Mesendoderm (in vitro differentiated cells): ENCODE measurements at places on chromosomes 7 and 10.
A peak's percentile ranks its signal among the peaks of the same experiment; 100 is the strongest.

DNA sequence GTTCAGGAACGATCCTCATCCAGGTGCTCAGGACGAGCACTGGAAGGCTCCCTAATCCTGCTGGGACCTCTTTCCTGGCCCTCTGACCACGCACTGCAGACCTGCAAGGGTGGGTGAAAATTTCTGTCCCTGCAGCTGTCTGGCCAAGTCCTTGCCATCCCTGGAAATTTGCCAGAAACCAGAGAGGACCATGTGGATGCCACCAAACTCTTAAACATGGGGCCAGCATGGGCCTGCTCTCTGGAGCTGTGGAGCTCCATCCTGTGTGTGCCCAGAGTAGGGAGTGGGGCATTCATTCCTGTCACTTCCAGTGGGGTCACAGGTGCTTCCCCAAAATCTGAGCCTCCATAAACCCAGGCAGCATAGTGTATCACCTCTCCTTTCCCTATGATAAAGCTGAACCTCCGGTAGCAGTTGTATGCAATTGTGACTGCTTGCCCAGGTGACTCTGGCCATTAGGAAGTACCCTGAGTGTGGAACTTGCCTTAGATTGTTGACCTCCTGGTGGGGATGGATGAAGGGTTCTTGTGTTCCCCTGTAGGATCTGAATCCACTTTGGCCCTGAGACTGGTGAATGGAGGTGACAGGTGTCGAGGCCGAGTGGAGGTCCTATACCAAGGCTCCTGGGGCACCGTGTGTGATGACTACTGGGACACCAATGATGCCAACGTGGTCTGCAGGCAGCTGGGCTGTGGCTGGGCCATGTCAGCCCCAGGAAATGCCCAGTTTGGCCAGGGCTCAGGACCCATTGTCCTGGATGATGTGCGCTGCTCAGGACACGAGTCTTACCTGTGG lies 57.1 kb downstream of the DMBT1 start:
- DNase-seq = no peak

- no peak for DNase-seq
Measured at GRCh38 chr10:24446739-24447138, 237.8 kb downstream of the KIAA1217 start.

- DNase-seq = no peak
Measured at GRCh38 chr7:132560105-132560504, 16.2 kb downstream of the PLXNA4 start.

GRCh38 chr7:2032030-2032875 lies 200.5 kb downstream of the MAD1L1 start:
- peak; percentile 61 for DNase-seq

DNA sequence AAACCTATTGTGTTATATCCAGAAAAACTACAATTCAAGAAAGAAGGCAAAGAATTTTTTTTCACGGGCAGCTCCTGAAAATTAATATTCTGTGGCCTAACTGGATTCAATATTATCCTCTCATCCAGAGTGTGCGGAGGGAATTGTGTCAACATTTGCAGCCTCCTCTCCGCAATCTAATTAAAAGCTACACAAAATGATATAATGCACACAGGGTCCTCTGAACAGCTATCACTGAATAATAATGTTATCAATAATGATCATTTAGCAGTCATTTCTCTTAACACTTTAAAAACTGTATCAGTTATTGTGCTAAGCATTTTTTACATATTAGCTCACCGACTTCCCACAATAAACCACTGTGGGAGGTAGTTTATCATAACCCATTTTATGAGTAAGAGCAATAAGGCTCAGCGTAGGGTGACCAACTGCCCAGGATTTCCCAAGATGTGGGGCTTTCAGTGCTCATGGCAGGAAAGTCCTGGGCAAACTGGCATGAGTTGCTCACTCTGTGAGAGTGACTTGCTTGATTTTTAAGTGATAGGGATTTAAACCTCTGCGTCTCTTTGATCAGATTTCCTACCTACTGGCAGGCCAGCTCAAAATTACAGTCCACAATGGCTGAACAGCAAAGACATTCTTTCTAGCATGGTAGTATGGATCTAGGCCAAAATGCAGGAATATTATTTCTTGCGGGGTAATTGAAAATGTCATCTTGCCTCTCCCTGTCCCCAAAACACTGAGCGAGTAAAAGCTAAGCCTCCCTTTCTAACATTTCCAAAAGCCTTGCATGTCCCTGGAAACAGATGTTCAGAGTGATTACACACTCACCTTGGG lies 65.7 kb downstream of the AOAH start:
- no peak for DNase-seq

- no peak for DNase-seq
Measured at GRCh38 chr7:41822259-41822817, 119.4 kb upstream of the INHBA start.

DNA sequence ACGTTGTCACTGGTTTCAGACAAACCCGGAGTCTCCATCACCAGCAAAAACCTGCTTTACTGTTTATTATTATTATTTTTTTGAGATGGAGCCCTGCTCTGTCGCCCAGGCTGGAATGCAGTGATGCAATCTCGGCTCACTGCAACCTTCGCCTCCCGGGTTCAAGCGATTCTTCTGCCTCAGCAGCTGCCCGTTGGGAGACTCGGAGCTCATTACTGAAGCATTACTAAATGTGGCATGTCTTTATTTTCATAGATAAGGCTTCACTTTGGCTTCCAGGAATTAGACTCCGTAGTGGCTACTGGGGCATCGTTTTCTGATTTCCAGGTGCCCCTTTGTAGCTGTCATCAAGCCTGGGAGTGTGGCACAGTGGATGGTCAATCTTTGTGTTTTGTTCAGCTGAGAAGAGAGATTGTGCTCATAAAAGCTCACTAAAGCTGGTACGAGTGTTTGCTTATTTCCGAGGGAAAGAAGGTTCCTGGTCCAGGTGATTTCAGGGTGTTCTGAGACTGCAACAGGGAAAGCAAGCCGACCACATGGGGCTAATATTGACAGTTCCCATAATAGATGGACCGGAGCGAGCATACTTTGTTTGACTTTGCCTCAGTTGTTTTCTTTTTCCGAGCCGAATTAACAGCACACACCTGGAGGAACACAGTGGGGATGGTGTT lies 163.1 kb downstream of the CAMK1D start:
- no peak for DNase-seq

DNA sequence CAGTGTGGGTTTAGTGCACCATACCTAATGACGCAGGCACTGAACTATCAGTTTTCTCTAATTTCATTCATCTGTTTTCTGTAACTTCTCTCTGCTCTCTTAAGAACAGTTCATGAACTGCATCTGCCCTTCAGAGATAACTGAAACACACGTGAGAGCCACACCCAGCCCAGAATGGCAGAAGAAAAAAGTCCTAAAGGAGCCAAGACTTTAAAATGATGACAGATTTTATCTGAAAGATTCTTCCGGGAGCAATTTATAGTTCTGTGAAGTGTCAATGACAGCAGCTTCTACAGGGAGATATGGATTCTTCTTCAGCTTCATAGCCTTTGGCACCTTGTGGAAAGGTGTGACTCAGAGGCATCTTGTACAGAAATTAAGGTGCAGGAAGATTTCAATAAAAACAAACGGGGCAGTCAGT lies 211.5 kb upstream of the SLC26A5 start:
- no peak for DNase-seq

DNA sequence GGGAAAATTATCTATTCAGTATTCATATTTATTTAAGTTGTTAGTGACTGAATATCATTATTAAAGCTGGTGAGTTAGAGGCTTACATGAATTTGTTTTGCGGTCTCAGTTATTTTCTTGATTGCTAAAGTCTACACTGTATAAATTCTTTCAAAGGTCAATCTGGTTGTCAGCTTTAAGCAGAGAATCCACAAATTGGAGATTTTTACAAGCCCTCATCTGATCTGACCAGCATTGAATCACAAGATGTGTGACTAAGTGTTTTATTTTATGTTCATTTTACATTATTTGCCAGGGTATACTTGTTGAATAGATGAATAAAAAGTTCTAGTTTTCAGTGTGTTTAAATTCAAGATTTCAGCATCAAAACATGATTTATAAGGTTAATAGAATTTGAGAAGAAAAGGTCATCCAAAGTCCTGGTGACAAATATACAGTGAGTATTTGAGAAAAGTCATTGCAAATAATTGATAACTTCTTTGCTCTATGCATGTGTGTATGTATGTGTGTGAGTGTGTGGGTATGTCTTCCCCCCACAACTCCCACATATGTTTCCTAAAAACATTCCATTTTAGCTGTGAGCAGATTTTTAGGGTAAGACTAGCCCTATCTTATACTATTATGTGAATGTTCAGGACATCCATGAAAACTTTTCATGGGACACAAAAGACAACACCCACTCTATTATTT lies 4.4 kb downstream of the SEMA3A start:
- DNase-seq = no peak

DNA sequence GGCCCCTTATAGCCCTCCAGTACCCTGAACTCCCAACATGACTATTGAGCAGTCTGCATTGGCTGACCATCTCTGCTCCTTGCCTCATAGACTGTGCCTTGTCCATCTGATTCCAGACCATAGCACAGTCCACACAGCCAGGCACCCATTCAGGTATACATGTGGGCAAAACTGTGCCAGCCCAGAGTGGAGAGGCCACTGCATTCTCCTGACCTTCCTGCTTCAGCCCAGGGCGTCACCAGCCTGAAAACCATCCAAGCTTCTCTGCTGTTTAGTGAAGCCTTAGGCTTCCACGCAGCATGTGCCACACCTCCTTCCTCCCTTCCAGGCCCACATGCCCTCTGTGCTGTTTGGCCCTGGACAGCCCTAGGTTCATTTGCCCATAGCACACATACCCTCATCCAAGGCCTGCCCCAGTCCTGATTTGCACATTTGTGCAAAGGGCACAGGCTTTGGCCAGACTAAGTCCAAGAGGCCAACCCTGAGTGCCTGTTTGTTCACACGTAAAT lies 10.5 kb downstream of the DDX56 start:
- no peak for DNase-seq

DNA sequence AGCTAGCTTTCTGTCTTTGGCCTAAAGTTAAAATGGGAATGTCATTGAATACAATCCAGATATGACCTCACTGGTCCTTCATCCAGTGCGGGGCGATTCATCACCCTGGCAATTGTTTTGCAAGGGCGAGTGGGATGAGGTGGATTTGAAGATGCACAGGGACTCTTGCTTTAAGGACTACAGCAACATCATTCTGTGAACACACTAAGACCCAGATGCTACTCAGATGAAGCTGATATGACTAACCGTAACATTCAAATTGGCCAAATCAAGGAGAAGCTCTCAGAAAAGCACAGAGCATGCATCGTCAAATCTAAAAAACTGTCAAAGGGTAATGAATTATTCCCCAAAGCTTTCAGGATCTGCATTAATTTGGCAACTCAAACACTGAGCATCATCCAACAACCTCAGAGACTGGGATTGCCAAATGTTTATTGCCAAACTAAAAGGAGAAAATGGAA lies 12.8 kb downstream of the CPA1 start:
- DNase-seq = no peak

DNA sequence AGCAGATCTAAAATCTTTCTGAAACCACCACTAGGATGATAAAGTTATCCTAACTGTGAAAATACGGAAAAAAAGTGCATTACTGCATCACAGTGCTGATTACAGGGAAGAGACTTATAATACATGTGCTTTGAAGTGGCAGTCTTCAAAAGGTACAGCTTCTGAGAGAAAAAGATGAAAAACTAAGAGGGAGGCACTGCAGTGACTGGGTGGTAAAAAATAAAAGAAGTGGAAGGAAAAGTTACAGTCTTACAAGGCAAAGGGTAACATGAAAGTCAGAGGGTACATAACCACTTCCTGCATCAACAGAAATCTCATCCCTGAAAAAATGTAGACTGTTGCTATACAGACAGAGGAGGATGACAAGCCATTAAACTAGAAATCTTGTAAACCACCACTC lies 465.3 kb downstream of the ACTR3B start:
- no peak for DNase-seq

DNA sequence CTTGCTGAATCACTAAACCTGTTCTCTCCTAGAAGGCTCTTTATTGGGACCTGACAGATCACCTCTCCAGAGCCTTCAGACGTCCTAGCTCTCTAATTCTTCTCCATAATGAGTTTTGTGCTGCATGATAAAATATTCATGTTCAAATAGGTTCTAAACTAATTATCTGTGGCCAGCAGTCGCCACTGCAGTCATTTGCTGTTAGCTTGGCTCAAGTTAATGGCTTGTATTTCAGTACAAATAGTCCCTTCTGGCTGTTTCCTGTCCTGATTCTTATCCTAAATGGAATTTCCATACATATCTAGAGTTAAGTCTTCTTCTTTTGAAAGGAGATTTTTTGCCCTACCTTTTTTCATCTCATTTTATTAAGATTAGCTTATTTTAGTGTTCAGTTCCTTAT lies 303.2 kb downstream of the EXOC4 start:
- DNase-seq = no peak

DNA sequence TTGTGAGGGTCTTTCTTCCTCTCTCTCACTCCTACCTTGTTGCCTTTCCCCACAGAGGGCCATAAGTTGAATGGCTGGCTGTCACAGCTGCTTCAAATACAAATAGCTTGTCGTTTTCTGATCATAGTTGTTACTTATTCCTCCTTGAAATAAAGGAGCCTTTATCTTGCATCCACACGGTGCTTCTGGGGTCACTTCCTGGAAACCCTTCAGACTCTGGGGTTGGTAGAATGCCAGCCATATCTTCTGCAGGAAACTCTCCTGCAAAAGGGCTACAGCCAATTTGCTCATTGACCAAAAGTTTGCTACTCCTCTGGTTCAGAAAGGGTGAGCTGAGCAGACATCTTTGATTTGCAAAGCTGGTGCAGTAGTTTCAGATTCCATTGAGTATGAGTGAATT lies 70.4 kb downstream of the FAM185A start:
- DNase-seq = no peak

- DNase-seq = peak; percentile 44
Measured at GRCh38 chr7:151081170-151082101, 827 bp upstream of the FASTK start.

- no peak for DNase-seq
Measured at GRCh38 chr7:81666209-81666608, 103.6 kb downstream of the HGF start.

- DNase-seq = no peak
Measured at GRCh38 chr10:8350250-8350967, 295.9 kb downstream of the GATA3 start.

DNA sequence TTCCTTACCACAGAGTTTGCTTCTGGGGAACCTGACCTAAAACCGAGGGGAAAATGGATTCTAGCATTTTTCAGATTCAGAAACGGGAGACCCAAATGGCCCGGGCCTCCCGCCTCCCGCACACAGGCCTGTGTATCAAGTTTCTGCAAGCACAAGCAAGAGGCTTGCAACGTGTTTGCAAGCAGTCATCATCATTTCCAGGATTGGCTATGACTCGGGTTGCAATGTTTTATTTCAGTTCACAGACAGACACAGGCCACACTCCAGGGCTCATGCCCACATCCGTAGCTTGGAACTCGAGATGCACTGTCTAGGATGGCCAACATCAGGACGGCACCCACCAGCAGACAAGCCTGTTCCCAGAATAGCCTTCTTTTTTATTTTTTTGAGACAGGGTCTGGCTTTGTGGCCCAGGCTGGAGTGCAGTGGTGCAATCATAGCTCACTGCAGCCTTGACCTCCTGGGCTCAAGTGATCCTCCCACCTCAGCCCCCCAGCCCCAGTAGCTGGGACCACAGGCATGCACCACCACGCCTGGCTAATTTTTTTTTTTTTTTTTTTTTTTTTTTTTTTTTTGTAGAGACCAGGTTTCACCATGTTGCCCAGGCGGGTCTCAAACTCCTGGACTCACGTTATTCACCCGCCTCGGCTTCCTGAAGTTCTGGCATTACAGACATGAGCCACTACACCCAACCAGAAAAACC lies 68.1 kb upstream of the FOXK1 start:
- no peak for DNase-seq
